H1 (cell line): ENCODE measurements at places on chromosomes 1 and 21.

GRCh38 chr1:209674957-209675564 lies at the start of gene G0S2:
G0S2 (plus strand) TSS chr1:209675412; CDS start chr1:209675685, 273 bp downstream.
- DNase-seq: peak; percentile 71

DNA sequence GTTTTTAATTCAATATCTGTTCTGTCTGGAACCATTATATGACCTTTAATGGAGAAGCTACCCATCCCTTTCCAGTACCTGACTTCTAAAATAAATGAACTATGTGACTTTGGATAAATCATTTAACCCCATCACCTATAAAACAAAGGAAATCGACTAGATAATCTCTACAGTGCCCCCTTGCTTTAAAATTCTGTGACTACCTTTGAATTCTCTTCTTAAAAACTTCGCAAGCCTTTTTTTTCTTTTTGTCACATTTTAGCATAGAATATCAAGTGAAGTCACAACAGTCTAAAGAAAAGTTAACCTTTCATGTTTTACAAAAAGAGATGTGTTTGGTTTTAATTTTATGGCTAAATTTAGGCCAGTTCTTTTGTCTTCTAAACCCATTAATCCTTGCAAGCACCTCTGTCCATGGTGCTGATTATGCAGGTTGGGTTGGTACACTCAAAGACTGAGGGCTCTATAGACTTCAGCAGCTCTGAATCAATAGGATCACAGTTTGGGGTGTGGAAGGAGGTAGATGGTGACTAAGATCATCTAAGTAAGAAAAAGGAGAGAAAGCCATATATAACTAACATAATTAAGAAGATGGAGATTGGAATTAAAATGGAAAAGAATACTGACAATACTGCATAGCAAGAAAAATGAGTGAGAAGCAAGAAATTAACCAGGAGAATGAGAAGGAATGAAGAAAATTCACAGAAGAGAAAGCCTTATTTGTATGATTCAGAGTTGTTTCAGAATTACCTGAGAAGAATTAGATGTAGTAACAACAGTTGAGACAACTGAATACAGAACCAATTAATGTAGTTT lies 59.2 kb downstream of the TBX15 start:
- DNase-seq: peak; percentile 51

DNA sequence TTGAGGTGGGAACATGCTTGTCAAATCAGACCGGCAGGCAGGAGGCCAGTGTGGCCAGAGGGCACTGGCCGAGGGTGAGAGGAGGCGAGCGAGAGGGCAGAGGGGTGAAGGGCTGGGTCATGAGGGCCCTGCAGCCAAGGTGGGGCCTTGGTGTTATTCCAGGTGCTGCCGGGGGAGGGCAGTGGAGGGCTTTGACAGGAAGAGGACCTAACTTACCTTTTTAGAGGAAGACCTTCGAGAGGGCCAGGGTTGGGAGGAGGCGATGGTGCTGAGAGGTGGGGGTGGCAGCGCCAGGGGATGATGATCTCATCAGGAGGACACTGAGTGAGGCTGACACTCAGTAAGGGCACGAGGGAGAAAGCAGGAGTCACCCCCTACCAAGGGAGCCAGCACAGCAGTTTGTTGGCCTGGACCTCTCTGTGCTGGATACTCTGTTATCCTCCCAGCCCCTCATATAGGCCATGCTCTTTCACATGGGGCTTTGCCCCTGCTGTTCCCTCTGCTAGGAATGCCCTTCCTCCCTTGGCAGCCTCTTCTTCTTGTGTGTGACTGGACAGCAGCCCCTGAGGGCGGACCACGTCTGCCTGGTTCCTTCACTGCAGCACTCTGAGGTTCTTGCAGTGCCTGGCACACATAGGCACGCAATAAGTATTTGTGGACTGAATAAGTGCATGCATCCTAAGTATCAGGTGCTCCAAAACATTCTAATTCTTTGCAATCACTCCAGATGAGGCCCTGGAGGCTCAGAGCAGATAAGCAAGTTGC lies 7.5 kb upstream of the TTC22 start:
- no peak for DNase-seq

GRCh38 chr1:97989094-97989680 lies 68.4 kb upstream of the DPYD start:
- DNase-seq: no peak

- DNase-seq: no peak
These were observed 53.3 kb downstream of the EIF4G3 start for GRCh38 chr1:21123287-21123948.

DNA sequence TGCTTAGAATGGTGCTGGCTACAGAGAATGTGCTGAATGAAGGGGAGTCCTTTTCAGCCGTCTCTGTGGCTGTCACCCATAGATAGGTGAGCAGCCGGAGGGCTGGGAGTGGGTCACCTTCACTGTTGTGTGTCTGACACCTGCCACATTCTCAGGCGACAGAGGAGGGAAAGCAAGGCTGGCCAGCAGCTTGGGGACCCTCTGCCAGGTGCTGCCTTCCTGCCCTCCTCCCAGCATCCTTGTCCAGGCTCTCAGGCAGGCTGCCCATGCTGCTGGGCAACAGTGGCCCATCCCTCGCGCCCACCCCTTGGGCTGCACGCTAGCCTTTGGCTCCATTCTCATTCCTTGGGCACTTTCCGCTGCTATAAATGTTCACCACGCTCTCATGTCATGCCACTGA lies 22.1 kb downstream of the CYB5RL start:
- DNase-seq: no peak

GRCh38 chr1:70140894-70141293 lies 64.5 kb downstream of the LRRC40 start:
- DNase-seq: no peak

- DNase-seq: no peak
These were observed 18.1 kb downstream of the MX2 start for GRCh38 chr21:41379901-41380300.

DNA sequence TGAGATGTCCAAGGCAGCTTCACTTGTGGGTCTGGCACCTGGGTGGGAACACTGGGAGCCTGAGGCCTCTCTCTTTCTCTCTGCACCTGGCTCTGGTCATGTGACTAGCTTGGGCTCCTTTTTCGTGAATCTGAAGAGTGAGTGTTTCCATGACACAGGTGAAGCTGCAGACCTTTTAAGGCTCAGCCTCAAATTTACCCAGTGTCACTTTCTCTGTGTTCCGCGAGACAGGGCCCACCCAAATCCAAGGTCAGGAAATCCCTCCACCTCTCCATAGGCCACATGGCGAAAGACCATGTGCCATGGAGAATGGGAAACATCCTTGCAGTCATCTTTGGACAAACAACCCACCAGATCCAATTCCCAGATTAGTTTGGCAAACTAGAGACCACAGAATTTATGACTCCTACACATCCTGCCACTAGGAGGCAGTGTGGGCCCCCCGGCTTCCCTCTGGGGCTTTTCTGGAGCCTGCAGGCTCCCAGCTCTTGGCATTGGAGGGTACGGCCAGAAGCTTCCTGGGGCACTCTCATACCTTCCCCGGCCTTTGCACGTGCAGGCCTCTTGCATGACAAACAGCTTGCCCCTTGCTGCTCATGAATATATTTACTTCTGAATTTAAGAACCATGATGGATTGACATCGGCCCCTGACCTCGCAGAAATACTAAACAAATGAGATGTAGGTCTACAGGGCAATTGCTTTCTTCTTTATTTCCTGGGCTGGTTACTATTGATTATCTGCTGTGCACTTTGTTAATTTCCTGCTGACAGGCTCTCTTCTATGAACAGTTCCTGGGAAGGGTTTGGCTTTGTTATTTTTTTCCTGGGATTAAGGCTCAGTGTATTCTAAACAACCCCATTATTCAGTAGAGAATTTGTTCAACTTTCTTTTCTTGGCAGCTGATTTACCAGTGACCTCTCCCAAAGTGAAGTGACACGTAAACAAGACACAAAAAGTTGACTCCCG lies 180.7 kb downstream of the KAZN start:
- peak; percentile 43 for DNase-seq

GRCh38 chr1:168833801-168834224 lies 104.8 kb upstream of the DPT start:
- DNase-seq: no peak

GRCh38 chr1:29832936-29833335 lies 596.6 kb downstream of the PTPRU start:
- DNase-seq: peak; percentile 17

DNA sequence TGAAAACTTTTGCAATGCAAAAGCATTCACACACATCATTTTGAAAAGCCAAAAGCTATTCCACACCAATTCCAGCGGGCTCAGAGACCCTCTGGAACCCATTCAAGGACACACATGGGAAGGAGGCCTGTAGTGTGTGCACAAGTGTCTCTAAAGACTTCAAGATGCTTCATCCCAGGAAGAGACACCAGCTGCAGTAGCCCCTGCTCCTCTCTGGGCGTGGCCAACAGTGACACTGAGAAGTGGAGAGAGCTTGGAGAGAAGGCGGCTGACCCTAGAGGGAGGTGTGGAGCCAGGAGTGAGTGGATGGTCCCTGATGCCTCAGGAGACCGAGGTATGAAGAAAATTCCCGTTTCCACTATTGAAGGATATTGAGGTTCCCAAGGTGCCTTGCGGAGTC lies 14.9 kb upstream of the TNNI1 start:
- peak; percentile 63 for DNase-seq

DNA sequence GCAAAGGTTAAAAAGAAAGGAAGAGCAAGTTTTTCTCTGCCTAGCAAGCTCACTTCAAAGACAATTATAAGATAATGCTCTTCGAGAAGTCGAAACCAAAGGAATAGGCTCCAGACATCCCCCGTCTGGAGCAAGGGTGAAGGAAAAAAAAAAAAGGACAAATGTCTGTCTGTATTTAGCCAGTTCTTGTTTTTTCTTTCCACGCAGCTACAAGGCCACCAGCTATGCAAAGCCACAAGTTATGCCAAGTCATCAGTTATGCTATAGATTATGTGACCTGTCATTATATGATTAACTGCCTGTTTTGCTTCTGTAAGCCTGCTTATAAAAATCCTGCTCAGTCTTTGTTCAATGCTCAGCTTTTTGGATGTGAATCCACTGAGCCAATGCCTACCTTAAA lies 2.4 kb upstream of the THEM5 start:
- DNase-seq: no peak

- DNase-seq: no peak
These were observed 33.3 kb downstream of the ALG14 start for GRCh38 chr1:95039360-95040031.

DNA sequence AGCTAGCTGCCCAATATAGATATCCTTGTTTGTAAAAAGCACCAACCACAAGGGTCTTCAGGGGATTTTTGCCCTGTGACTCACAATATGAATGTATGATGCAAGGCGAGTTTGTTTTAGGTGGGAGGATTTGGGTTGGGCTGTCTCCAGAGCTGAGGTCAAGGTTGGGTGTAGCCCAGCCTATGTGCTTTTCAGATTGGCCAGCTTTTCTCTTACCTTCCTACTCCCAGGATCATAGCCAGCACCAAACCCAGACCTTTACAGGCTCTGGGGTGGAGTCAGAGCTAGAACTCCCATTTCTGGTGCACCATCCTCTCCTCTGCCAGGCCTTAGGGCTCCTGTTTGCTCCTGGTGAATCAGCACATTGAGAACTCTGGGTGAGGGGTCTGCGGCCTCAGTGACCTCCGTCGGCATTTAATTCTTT lies 55.6 kb upstream of the GCLM start:
- no peak for DNase-seq

- no peak for DNase-seq
These were observed 122.6 kb downstream of the GRIK3 start for GRCh38 chr1:36911561-36912364.

DNA sequence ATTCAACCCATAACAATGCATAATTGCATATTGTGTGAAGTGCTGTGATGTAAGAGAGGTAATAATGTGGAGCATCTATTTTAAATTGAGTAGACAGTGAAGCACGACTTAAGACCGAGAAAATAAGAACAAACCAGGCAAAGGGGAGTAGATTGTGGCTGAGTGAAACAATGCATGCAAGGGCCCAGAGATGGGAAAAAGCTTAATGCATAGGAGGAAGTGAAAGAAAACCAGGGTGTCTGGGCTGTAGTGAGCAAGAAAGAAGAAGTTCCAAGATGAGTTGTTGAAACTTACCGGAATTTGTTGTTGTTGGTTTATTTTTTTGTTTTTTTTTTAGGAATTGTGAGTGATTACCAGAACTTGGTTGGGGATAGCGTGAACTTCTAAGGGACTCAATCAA lies 104.7 kb downstream of the SNX7 start:
- no peak for DNase-seq

- DNase-seq: no peak
These were observed 26.9 kb downstream of the UCK2 start for GRCh38 chr1:165854101-165854845.

DNA sequence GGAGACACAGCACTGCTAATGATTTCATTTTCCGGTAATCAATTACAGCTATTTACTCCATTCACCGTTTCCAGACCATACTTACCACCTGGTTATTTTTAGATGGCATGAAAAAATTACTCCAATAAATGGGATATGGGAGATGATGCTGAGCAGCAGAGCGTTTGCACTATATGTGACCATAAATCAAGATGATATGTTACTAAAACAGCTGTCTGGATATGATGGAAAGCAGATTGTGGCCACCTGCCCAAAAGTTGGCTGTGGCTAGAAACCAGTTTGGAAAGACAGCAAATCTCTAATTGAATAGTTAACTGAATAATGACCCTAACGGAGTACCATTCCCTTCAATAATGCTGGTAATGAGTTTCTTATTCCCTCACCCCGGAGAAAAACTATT lies 22.5 kb upstream of the KCTD3 start:
- DNase-seq: no peak

- DNase-seq: no peak
These were observed 118.2 kb upstream of the HOOK1 start for GRCh38 chr1:59696421-59697115.

DNA sequence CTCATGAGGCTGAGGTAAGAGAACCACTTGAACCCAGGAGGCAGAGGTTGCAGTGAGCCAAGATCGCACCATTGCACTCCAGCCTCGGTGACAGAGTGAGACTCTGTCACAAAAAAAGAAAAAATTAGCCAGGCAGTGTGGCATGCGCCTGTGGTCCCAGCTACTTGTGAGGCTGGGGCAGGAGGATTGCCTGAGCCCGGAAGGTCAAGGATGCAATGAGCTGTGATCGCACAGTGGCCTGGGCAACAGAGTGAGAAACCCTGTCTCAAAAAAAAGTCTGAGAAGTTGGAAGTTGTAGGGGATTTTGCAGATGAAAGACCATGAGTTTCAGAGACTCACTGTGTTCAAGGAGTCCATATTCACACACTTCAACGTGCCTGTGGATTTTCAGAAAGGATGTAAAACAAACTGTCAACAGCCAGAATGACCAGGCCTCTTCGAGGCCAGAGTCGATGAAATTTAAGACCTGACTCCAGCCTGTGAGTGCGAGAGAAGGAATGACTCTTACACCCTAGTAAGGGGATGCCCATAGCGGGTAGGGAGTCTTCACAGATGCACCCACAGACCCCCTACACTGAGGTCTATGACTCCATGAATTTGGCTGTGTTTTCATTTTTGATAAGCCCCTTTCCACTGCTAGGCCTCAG lies 2.2 kb downstream of the S100A13 start:
- DNase-seq: no peak

- DNase-seq: no peak
These were observed 209.9 kb downstream of the SDCCAG8 start for GRCh38 chr1:243465738-243466137.
